ENCODE measurements at places on chromosomes 13 and 19.

GRCh38 chr13:48410199-48410598 lies 2.7 kb downstream of the LPAR6 start:
- no peak for DNase-seq

- no peak for DNase-seq
Observed at GRCh38 chr19:34345947-34346351, 19.0 kb upstream of the GPI start.

DNA sequence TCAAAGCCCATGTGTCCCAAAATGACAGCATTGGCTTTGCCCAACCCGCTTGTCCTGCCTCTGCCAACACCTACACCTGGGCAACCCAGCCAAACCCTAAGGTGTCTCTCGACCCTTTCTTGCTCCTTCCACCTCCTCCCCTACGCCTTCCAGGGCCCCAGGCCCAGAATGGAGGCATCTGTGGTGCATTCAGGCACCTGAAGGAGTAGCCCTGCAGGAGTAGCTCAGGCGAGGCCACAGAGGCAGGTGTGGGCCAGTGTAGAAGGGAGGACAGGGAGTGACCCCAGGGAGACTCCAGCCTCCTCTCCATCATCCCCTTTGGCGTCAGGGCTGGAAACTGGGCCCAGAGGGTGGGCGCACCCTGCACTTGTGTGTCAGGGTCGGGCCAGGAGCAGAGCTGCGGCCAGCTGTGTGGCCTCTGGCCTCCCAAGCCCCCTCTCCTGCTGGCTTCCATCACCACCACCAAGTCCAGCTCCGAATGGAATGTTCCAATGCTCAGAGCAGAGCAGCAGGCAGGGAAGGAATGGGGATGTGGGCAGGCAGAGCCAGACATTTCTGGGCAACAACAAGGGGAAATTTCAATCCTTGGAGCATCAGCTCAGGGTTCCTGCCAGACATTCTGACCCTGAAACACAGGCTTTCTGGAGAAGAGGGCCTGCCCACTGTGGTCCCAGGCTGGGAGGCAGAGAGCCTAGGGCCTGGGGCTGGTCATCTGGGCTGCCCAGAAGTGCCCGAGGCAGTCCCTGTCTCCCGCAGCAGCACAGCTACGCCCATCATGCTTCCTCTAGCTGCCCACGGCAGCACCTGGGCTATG lies 16.4 kb downstream of the PLEKHF1 start:
- DNase-seq, result no peak

DNA sequence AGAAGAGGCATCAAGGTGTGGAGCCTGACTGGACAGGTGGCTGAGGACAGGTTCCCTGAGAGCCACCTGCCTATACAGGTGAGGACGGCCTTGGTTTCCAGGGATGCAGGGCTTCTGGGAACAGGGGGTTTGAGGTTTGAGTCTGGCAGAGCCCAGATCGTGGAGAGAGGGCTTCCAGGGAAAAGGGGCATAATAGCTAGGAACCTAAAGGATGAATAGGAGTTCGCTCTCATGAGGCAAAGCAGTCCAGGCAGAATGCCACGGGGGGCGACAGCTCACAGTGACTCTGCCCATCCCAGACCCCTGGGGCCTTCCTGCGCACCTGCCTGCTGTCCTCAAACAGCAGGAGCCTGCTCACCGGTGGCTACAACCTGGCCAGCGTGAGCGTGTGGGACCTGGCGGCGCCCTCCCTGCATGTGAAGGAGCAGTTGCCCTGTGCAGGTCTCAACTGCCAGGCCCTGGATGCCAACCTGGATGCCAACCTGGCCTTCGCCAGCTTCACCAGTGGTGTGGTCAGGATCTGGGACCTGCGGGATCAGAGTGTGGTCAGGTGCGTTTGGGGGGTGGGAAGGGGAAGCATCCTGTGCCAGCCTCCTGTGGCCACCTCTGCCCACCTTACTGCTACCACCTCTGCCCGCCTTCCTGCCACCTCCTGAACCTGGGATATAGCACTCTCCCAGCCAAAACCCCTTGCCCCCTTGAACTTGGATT lies 12.0 kb downstream of the TLE6 start:
- DNase-seq, result no peak

DNA sequence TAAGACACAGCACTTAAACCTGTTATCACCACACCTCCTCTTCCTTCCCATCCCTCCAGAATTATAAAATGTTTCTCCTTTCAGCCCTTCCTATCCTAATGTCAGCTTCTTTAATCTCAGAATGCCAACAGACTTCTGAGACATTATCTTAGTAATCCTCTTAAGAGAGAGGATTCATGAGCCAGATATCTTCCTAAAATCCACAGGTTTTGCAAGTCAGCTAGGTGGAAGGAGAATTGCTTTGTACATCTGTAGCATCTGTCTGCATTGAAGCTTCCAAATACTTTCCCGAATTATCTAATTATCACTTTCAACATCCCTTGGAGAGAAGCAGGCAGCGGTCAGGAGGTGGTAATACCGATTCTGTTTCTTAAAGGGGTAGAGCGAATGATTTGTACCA lies 179.1 kb downstream of the DCT start:
- no peak for DNase-seq

DNA sequence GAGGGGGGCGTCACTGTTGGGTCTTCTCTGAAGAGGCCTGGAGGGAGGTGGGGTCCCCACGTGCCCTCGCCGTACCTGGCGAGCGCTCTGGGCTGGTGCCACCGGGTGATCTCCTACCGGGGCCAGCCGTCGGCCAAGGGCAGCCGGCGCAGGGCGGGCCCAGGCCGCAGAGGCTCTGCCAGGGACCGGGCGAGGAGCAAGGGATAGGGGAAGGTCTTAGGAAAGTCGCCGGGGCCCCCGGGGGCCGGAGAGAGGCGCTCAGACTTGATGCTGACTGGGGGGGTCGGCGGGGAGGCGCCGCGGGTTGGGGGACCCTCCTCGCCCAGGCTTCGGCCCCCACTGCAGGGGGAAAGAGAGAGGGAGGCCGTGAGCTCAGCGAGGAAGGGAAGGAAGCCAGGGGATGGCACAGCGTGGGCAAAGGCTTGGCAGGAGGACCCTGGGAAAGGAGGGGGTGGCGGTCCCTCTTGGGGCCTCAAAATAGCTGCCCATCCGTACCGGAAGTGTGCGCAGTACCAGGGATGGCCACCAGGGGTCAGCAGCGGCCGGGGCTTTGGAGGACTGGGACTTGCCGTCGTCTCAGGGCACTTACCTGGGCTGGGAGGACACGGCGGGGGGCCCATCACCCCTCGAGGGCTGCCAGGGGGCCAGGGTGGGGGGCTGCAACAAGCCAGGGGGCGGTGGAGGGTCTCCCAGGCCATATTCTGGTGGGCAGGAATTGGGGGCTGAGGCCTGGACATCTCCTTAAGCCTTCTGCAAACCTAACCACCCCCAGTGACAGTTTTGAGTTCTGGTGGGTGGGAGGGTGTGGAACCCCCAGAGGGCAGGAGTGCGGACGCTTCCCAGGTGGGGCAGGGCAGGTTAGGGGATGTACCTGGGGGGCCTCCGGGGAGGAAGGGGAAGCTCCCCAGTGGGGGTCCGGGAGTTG lies 7.7 kb upstream of the TMEM161A start:
- peak; percentile 68 for DNase-seq

- DNase-seq, result no peak
Observed at GRCh38 chr19:4337906-4338440, 654 bp downstream of the STAP2 start.

GRCh38 chr19:10339977-10340376 lies 553 bp upstream of the ICAM3 start:
- no peak for DNase-seq

GRCh38 chr13:28056970-28057712 lies 43.2 kb downstream of the FLT3 start:
- DNase-seq, result no peak

DNA sequence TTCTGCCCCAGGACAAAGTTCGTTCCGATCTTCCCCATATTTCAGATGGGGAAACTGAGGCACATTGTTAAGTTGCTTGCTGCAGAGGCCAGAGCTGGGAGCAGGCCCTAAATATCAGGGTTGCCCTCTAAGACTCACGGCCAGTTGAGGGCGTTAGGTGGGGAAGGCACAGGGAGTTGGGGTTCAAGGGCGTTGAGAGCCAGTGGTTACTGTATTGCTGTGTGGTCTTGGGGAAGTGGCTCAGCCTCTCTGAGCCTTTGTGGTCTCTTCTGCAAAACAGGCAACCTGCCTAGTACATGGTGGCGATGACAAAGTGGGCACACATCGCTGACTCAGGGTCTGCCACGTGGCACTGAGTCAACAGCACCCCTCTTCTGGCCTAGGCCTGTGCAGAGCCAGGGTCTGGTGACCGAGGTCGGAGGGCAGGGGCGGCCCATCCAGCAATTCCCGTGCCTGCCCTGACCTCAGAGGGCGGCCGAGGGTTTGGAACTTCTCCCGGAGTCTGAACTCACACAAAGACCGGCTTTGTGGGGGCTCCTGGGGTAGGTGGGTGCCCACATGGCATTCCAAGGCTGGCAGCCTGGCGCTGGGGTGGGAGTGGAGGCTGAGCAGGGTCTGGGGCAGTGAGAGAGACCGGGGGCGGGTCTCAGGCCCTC lies 10.2 kb downstream of the TNFAIP8L1 start:
- no peak for DNase-seq

DNA sequence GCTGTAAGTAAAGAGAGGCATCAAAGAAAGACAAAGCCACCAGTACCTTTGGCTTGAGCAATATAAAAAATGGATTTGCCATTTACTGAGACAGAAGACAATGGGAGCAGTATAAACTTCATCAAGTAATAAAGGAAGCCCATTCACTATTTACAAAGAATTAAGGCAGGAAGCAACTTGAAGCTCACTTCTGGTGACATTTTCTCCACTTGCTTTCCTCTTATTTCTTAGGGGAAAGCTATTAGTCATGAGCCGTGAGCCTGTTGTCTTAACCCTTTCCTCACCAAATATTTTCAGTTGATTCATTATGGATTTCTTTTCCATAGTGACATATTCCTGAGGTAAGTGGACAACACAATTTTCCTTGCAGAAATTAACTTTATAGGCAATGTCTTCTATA lies 156.8 kb downstream of the DNAJC3 start:
- no peak for DNase-seq

DNA sequence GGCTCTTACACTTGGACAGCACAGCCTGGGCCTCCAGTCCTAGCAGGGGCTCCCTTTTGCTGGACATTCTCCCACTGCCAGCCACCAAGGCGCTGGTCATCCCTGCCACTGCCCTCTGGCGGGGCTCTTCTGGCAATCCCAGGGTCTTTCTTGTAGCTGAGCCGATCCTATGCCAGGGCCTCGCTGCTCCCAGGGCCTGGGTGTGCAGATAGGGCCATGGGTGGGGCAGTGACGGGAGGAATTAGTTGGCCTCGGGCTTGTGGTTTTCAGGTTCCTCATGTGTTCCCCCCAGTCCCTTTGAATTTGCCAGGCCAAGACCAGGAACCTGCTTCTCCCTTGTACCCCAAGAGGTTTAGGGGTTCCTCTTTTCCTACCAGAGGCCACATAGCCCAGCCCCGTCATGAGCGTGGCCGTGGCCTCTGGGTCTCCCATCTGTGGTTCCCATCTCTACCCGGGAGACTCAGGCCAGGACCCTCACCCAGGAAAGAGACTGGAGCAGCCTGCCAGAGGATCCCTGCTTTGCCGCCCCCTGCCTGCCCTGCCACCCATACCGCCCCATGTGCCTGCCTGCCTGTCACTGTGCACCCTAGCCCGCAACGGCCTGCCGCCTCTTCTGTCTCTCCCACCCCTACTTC lies 26.2 kb downstream of the TMED1 start:
- no peak for DNase-seq

- DNase-seq, result peak; percentile 94
Observed at GRCh38 chr19:44757735-44758505, 9.4 kb downstream of the BCL3 start.

GRCh38 chr19:13946414-13946813 lies 5.9 kb upstream of the DCAF15 start:
- DNase-seq, result no peak

DNA sequence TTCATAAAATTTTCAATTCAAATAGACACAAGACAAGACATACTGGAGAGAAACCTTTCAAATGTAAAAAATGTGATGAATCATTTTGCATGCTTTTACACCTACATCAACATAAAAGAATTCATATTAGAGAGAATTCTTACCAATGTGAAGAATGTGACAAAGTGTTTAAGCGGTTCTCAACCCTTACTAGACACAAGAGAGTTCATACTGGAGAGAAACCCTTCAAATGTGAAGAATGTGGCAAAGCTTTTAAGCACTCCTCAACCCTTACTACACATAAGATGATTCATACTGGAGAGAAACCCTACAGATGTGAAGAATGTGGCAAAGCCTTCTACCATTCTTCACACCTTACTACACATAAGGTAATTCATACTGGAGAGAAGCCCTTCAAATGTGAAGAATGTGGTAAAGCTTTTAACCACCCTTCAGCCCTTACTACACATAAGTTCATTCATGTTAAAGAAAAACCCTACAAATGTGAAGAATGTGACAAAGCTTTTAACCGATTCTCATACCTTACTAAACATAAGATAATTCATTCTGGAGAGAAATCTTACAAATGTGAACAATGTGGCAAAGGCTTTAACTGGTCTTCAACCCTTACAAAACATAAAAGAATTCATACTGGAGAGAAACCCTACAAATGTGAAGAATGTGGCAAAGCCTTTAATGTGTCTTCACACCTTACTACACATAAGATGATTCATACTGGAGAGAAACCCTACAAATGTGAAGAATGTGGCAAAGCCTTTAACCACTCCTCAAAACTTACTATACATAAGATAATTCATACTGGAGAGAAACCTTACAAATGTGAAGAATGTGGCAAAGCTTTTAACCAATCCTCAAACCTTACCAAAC lies 24.6 kb upstream of the ZNF431 start:
- no peak for DNase-seq

DNA sequence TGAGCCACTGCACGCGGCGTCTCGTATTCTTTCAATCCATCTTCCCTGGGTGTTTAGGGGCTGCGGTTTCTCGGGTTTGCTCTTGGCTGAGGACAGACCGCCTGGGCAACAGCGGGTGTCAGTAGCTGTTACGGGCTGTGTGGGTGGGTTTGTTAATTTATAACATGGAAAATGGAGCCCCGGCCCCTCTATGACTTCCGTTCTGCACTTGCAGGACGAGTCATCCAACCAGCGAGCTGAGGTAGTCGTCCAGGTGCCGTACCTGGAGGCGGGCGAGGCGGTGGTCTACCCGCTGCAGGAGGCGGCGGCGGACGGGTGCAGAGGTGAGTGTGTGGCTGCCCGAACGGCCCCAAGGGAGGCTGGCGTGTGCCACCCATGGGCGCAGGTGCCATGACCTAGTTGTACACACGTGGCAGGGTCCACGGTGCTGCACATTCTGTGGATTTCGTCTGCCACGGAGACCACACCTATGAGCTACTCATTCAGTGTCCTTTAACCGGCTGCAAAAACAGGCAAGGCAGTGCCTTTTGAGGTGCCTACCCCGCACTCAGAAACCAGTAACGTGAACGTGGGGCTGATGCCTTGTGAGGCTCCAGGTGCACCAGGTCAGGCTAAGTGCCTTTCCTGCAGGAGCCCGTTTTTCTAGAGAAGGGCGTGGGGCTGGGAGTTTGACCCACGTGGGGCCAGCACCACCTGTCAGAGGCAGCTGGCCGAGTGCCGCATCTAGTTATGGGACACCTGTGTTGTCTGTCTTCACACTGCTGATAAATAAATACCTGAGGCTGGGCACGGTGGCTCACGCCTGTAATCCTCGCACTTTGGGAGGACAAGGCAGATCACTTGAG lies 10.9 kb downstream of the POLR2E start:
- peak; percentile 17 for DNase-seq

GRCh38 chr13:99205621-99206220 lies 5.1 kb downstream of the UBAC2 start:
- no peak for DNase-seq
